NCI-H69 (cell line): ENCODE measurements at places on chromosomes 4 and X.
A peak's percentile ranks its signal among the peaks of the same experiment; 100 is the strongest.

GRCh38 chr4:76296286-76296820 lies 10.2 kb upstream of the STBD1 start:
- DNase-seq: no peak

- no peak for DNase-seq
Measured at GRCh38 chr4:182740256-182740655, 176.9 kb downstream of the DCTD start.

- no peak for DNase-seq
Measured at GRCh38 chr4:38917481-38918025, 49.9 kb downstream of the FAM114A1 start.

DNA sequence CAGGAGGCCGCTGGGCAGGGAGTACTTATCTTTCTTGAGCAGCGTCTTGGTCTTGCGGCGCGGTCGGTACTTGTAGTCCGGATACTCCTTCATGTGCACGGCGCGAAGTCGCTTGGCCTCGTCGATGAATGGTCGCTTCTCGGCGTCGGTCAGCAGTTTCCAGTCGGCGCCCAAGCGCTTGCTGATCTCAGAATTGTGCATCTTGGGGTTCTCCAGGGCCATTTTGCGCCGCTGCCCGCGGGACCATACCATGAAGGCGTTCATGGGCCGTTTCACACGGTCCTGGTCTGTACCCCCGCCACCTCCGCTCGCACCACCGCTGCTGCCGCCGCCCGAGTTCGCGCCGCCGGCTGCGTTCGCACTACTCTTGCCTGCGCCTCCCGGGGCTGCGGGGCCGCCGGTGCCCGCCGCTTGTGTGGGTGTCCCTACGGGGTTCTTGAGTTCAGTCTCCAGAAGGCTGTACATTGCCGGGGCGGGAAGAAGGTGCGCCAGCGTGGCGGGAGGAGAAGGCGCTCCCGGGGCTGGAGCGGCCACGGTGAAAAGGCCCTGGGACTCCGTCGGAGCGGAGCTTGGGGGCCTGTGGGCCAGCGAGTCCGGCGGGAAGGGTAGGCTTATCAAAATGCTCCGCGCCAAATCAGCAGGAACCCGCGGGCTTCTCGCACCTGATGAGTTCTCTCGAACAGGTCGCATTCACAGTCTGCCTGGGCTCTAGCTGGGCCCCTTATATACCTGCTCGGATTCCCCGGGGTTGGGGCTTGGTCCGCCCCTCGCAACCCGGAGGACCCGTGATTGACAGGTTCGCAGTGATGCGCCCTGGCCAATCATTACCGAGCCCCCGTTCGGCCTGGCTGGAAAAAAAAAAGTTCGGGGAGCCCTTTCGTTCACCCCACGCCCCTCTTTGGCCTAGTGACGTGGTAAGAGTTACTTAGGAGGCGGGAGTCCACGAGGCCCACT lies at the start of gene SOX3:
TSS of gene SOX3 (minus strand) at position 699 of the 954 bp plus-strand sequence. CDS start at position 690, 9 bp downstream.
- no peak for DNase-seq

DNA sequence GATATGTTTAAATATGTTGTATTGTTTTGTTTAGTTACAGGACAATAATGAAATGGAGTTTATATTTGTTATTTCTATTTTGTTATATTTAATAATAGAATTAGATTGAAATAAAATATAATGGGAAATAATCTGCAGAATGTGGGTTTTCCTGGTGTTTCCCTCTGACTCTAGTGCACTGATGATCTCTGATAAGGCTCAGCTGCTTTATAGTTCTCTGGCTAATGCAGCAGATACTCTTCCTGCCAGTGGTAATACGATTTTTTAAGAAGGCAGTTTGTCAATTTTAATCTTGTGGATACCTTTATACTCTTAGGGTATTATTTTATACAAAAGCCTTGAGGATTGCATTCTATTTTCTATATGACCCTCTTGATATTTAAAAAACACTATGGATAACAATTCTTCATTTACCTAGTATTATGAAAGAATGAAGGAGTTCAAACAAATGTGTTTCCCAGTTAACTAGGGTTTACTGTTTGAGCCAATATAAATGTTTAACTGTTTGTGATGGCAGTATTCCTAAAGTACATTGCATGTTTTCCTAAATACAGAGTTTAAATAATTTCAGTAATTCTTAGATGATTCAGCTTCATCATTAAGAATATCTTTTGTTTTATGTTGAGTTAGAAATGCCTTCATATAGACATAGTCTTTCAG lies 26.9 kb downstream of the NUDT6 start:
- DNase-seq: no peak

DNA sequence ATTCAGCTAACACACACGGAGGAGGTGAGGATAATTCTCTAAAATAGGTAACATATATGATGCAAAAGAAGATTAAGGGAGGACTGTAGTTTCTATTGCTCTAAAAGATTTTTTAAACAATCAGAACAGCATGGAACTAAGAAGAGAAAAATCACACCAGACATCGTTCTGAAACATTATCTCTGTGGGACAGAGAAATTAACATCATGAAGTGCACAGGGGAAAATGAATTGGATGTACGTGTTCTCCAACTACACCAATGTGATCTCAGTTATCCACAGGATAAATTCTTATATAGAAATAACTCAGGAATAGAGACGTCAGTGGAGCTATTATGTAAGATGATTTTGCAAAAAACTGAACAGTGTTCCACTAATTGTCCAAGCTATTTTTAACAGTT lies 614.1 kb upstream of the HS3ST1 start:
- DNase-seq: no peak

DNA sequence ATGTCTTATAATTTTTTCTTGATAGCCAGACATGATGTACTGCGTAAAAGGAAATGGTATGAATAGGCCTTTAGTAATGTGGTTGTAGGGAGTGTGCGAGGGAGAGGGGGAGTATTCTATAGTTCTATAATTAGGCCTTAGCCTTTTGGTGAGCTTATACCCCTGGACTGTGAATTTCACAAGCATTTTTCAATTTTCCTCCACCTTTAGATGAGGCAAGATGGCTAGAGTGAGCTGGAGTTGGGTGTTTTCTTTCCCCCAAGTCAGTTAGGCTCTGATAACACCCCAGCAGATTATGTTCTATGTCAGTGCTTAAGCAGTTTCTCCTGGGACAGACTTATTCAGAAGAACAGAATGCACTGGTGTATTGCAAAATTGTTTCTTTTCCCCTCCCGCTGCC lies 210.2 kb upstream of the NPY2R start:
- DNase-seq: no peak

GRCh38 chr4:24705016-24705753 lies 90.2 kb upstream of the SOD3 start:
- no peak for DNase-seq

DNA sequence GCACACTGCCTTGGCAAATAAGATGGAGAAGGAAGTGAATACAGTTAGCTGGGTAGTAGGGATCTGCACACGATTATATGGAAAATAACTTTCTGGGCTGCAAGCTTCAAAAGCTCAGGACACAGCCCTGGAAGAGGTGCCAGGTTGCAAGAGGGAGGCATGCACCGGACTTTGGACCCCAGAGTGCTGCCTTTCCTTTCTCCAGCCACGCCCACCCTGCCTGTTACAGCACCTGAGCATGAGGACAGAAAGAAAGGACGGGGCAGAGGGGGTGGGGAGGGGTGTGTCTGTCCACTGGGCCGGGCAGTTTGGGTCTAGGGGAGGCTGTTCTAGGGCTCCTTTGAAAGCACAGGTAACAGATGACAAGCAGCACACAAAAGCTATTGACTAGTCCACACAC lies 152.8 kb downstream of the ENPP6 start:
- no peak for DNase-seq

- no peak for DNase-seq
Measured at GRCh38 chr4:73897380-73898136, 28.4 kb downstream of the CXCL1 start.

DNA sequence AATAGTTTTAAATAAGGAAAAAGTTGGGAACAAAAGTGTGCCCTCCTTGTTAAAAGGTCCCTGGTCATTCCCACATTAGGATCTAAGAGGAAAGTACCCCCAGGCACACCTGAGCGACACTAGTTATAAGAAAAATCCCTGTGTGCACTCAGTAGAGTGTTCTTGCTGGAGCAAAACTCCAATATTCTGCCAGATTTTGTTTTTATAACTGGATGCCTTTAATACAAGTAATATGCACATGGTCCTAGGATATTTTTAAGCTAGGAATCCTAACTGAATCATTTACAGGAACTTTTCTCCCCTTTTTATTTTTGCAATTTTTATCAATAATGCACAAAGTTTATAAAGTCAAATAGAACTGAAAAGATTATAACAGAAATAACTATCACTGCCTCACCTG lies 68.6 kb downstream of the BEND4 start:
- no peak for DNase-seq

DNA sequence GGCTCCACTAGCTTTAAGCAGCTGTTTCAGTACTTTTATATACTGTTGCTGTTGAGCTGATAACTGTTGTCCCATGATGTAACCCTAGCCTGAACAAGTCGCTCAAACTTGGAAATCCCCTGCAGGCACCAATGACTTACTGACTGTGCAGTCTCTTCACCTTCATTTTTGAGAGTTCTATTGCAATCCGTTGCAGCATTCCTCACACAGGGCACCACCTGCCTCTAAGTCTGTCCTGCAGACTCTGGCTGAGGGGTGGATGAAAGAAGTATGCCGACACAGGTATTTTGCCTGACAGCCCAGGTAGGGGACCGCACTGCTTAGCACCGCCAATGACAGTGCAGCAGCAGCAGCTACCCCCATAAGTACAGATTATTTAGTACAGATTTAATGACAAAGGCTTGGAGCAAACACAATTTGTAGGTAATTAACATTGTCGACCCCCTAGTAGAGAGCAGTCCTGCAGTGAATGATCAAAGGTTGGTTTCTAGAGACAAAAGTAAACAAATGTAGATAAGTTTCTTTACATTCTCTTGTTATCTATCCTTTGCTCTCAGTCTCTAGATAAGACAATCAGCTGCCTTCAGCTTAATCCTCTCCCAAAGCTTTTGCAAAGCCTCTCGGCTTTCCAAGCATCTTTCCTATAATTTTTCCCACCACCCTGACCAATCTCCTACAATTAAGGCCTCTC lies 205.0 kb downstream of the PABPC4L start:
- no peak for DNase-seq

DNA sequence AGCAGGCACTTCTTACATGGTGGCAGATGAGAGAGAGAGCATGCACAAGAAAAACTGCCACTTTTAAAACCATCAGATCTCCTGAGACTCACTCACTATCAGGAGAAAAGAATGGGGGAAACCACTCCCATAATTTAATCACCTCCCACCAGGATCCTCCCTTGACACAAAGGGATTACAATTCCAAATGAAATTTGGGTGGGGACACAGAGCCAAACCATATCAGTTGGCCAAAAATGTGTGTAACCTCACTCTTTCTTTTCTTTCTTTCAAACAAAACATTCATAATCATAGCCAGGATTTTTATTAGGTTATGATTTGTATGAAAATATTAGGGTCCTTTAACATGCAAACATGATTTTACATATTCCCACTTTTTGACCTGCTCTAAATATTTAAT lies 222.1 kb downstream of the PCDH18 start:
- peak; percentile 20 for DNase-seq

- DNase-seq: no peak
Measured at GRCh38 chr4:176492646-176493302, 173.0 kb downstream of the SPCS3 start.

DNA sequence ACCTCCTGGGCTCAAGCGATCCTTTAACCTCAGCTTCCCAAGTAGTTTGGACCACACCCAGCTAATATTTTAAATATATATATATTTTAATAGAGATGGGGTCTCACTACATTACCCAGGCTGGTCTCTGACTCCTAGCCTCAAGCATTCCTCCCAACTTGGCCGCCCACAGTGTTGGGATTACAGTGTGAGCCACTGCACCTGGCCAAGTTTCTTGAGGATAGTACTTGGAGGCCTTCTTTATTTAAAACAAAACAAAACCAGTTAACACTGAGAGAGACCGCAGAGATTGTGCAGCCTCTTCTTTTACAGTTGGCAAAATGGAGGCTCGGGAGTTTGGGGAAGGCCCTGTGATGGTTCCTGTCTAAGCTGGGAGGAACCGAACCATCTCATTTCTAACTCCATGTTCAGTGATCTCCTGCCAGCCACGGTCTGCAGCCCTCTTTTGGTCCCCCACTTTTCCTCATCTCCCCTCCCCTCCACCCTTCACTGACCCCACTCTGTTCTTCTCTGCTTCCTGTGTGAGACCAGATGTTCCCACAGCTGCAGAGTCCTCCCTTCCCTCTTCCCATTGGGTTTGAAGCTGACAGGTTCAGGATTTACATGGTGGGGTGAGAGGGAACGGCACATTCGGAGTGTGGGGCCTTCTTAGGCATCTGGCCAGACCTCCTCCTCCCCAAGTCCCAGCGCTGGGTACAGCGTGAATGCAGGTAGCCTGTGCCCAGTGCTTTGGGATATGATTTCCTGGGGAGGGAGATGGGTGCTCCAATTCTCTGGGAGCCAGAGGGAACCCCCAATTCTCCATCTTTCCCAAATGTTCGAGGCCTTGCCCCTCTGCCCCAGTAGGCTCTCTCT lies 1.4 kb upstream of the SORCS2 start:
- DNase-seq: no peak

GRCh38 chr4:22030881-22031280 lies 82.3 kb upstream of the KCNIP4 start:
- no peak for DNase-seq

- no peak for DNase-seq
Measured at GRCh38 chr4:159349332-159349731, 246.5 kb downstream of the RAPGEF2 start.

GRCh38 chrX:10098270-10098713 lies 58.5 kb upstream of the CLCN4 start:
- no peak for DNase-seq

- DNase-seq: no peak
Measured at GRCh38 chrX:107742700-107743191, 32.8 kb downstream of the TSC22D3 start.

- no peak for DNase-seq
Measured at GRCh38 chr4:74097116-74097515, 1.9 kb downstream of the CXCL2 start.

DNA sequence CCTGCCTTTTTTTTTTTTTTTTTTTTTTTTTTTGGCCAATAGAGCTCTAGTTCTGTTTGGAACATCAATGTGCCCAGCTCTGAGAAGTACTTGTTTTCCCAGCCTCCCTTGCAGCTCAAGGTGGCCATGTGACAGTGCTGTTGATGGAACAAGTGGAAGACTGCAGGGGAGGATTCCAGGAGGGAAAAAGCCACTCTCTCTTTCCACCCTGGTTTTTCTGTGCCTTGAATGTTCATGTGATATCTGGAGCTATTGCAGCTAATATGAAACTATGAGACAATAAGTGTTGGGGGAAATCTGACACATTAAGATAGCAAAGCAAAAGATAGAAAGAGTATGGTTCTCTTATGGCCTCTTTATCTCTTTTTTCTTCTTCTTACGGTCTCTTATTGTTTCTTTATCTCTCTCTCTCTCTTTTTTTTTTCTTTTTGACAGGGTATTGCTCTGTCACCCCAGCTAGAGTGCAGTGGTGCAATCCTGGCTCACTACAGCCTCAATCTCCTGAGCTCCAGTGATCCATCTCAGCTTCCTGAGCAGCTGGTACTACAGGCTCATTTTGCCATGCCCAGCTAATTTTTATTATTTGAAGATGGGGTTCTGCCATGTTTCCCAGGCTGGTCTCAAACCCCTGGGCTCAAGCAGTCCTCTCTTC lies 192.0 kb upstream of the LNX1 start:
- DNase-seq: no peak

- no peak for DNase-seq
Measured at GRCh38 chr4:87274803-87275202, 47.9 kb downstream of the HSD17B13 start.

- peak; percentile 52 for DNase-seq
Measured at GRCh38 chrX:139559383-139560042, 29.0 kb downstream of the F9 start.

GRCh38 chr4:33057736-33058135 lies 2337.6 kb downstream of the PCDH7 start:
- DNase-seq: no peak
